Kasumi-1 (cell line): ENCODE measurements at places on chromosomes 2 and 18.

DNA sequence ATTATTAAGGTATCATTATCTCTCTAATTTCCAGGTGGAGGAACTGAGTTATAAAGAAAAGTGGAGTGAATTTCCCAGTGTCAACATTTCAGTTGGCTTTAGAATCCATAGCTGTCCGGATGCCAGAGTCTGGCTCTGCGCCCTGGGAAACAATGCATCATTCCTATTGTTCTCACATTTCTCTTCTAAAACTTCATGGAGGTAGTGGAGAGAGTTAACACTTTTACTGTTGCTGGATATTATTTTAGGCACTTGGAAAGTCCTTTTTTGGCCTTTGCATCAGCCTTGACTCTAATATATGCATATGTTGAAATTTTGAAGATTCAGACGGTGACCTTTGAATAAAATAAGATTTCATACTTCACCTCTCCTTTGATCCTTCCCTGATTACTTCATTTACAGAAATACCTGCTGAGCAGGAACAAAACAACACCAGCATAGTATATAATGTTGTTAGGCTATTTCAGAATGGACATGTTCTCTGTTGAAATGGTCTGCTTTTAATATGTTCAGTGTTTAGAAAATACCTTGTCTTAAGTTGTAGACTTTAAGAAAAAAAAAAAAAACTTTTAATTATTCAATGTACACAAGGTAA, 148.8 kb downstream of the EPHA4 start:
- DNase-seq: no peak

- no peak for DNase-seq
Observed at GRCh38 chr2:219451661-219452360, 17.2 kb downstream of the SPEG start.

DNA sequence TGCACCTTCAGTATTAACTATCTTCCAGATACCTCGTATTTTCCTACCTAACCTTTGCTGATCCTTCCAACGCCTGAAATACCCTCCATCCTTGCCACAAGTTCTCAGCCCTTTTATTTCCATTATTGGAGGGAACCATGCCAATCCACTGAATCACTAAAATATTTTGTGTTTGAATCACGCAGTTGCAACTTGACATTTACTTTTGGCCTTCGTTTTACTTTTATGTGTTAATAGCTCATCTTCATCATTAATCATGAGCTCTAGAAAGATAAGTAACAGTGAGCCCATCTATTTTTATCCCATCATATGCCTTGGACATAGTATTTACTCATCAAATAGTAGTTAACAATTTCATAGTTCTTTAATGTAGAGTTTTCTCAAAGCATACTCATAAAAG, 463.2 kb downstream of the THSD7B start:
- no peak for DNase-seq

- no peak for DNase-seq
Observed at GRCh38 chr2:12097859-12098258, 351.4 kb downstream of the LPIN1 start.

DNA sequence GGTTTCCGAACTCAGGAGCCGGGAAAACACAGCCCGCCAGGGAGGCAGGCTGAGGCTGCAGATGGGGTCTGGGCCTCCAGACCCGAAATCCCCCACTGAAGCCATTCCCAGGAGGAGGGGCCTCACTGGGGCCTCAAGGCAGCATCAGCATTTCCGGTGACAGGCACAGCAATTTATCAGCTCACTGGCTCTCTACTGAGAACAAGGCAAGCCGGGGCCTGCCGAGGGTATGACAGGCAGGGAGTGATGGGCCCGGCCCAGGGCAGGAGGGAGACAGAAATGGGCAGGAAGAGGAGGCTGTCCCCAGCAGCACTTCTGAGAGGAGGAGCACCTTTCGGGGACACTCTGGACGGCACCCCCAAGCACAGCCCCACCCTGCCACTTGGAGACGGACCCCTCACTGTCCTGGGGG, 12.5 kb downstream of the SDC1 start:
- no peak for DNase-seq

- no peak for DNase-seq
Observed at GRCh38 chr2:114113518-114113917, 223.6 kb downstream of the ACTR3 start.

GRCh38 chr18:3832025-3832638, 382.2 kb downstream of the TGIF1 start:
- no peak for DNase-seq
